Mesenteric fat pad (tissue), 1 donor: ENCODE measurements at places on chromosomes 1 and 21. TPM values are rescaled to one million over a fixed set of nuclear protein-coding genes. Genes with fewer than 3 reads are reported as not detected.

The VHLL gene
- not detected for total RNA-seq

DNA sequence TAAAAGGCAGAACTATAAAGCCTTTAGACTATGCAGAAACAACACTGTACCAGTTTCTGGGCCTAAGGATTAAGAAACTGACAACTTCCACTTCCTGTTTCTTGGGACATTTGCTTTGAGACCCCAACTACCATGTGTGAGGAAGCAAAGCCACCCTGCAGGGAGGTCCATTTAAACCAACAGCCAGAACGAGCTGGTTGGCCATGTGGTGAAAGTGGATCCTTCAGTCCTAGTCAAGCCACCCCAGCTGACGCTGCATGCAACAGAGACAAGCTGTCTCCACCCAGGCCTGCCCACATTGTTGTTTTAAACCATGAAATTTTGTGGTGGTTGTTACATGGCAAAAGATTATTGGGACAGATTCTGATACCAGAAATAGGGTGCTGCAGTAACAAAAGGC lies 31.8 kb upstream of the SLFNL1 start:
- DNase-seq, result no peak

- DNase-seq, result no peak
Observed at GRCh38 chr1:106378261-106378660, 678.2 kb upstream of the PRMT6 start.

The ALG14 gene
- 8.1 TPM for total RNA-seq

DNA sequence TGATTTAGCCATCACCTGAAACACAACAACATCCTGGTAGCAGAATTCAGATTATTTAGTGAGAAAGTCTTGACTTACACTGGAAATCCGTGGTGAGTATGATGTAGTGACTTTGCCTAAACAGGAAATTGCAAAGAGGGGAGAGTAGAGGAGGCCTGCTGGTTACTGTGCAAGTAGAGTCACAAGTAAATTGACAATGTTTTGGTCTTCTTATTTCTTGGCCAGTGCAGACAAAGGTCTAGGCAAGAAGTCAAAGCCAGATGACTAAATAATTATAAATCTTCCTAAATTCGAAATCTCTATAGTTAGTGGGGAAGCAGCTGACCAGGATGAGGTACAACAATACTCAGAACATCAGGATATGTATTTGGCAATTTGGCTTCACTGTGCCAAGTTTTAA lies 159.5 kb upstream of the KCTD3 start:
- no peak for DNase-seq

The NTRK1 gene
- 1.8 TPM for total RNA-seq

DNA sequence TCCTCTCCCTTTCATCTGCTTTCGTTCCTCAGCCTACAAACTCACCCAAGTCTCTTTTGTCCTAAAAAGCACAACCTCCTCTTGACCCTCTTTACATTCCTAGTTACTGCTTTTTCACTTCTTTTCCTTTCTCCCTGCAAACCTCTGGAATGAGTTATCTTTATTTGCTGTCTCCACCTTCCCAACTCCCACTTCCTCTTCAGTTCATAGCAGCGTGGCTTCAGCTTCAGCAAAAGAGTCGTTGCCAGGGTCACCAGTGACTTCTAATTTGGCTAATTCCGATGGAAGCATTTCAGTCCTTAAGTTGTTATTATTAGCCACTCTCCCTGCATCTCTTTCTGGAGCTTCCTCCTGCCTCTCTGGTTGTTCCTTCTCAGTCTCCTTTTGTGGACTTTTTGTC lies 6.2 kb upstream of the TMEM54 start:
- no peak for DNase-seq

GRCh38 chr1:50490640-50491039 lies 67.4 kb upstream of the DMRTA2 start:
- no peak for DNase-seq

The CHI3L1 gene
- total RNA-seq, result 346 TPM

The FCRL1 gene
- 0.32 TPM for total RNA-seq

The NCF2 gene
- 40.8 TPM for total RNA-seq

- DNase-seq, result no peak
Observed at GRCh38 chr1:246417152-246417812, 89.8 kb downstream of the SMYD3 start.

- DNase-seq, result no peak
Observed at GRCh38 chr1:232578651-232579195, 51.2 kb downstream of the SIPA1L2 start.

The LBR gene
- total RNA-seq, result 55.3 TPM

The IVNS1ABP gene
- total RNA-seq, result 139 TPM

DNA sequence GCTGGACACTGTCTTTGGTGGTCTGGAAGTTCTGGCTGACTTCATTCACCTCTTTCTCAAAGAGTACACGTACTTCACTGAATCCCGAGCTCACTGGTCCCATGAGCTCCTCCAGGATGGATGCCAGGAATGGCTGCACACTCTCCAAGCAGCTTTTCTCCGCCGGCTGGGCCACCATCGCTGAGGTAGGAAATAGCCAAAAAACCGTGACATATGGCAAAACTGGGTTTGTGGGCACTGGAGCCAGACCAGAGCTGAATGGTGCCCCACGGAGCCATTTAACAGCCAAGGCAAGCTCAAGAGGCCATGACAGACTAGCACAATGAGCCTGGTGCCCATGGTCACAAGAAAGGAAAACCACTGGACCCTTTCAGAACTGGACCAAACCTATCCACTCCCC lies 64.0 kb upstream of the EDEM3 start:
- no peak for DNase-seq

DNA sequence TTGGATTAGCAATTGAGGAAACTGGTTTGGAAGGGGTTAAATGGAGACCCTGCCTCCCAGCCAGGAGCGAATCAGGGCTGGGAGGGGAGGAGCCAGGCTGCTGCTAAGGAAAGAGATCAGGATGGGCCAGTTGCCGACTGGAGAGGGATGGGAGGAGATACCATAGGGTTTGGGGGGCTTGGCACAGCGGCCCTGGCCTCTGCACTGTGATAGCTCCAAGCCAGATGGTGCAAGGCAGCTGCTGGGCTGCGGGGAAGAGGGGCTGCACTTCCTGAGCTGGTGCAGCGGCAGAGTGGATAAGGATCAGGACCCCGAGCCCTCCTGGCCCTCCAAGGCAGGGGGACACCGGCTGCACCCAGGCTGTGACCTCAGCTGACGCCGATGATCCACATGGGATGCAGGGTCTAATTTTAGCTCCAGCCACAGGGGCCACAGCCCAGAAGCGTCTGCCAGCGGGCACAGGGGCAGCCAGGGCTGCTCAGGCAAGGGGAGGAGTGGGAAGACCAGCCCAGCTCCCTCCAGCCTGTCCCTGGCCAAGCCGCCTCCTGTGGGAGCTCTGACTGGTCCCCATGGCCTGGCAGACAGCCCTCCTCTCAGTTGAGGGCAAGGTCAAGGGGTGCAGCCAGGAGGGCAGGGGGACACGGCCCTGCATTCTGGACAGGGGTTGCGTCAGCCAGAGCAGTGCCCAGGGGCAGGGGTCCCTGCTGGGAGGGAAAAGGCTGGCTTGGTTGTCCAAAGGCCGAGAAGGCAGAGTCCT lies at the start of gene EXTL1:
TSS of gene EXTL1 (plus strand) at position 129 of the 757 bp plus-strand sequence. CDS start 872 bp downstream, outside the sequence.
- DNase-seq, result no peak

The SYCP1 gene
- total RNA-seq, result not detected

DNA sequence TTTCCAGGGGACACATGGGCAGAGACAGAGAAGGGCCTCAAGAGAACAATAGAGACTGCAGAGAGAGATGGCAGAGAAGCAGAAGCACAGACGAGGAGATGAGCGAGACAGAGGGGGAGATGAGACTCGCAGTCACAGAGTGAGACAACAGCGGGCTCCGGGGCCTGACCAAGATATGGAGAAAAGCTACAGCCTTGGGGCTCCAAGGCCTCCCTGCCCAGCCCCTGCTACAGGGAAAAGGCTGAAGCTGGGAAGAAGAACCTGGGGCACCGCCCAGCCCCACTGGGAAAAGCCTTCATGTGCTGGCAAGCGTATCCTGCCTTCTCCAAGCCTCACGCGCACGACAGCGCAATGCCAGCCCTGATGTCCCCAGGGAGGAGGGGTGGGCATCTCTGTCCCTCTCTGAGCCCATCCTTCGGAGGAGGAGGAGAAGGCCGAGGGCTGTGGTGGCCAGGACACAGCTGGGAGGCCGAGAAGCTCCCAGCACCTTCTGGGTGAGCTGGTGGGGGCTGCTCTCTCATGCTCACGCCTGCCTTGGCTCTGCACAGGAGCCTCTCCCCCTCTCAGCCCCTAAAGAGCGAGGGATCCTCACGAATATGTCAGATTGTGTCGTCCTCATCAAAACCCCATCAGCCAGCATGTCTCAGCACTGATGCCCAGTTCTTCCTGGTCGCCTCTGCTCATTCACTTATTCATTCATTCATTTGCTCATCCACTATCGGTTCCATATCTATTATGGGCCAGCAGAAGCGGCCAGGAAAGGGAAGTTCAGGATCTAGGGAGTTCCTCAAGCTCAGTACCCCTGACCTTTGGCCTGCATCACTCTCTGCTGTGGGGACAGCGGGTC lies 56.6 kb downstream of the ACOT7 start:
- DNase-seq, result no peak

- DNase-seq, result no peak
Observed at GRCh38 chr21:25862596-25862995, 127.8 kb downstream of the GABPA start.

- DNase-seq, result no peak
Observed at GRCh38 chr1:35369922-35370671, 101.6 kb downstream of the ZMYM4 start.

DNA sequence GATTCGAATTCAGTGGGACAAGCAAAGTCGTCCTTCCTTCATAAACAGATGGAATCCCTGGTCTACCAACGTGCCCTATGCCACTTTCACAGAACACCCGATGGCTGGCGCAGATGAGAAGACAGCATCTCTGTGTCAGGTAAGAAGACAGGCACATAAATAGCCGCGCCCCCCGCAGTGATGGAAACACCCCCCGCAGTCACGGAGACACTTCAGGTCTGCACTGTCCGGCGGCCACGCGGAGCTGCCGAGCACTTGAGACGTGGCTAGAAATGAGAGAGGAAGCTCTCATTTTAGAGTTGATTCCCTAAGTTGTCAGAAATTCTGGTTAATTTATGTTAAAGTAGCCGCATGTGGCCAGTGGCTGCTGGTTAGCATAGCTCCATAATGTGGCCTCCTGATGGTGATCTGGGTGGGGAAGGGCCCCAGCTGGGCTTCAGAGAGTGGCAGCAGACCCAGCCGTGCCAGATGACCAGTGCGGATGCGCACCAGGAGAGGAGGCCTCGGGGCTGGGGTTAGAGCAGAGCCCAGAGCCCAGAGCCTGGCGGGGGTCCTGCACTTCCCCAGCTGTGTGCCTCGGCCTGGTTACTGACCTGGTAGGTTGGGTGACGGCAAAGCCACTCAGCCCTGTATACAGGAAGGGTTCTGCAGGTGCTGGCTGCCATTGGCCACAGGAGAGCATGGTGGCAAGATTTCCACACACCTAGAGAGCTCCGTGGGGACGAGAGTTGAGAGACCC lies 2.9 kb downstream of the TPRG1L start:
- no peak for DNase-seq

- no peak for DNase-seq
Observed at GRCh38 chr21:36186081-36186480, 29.5 kb downstream of the DOP1B start.

- no peak for DNase-seq
Observed at GRCh38 chr21:33572350-33572749, 16.1 kb downstream of the DONSON start.

GRCh38 chr1:39173995-39174380 lies 30.5 kb upstream of the MACF1 start:
- no peak for DNase-seq

DNA sequence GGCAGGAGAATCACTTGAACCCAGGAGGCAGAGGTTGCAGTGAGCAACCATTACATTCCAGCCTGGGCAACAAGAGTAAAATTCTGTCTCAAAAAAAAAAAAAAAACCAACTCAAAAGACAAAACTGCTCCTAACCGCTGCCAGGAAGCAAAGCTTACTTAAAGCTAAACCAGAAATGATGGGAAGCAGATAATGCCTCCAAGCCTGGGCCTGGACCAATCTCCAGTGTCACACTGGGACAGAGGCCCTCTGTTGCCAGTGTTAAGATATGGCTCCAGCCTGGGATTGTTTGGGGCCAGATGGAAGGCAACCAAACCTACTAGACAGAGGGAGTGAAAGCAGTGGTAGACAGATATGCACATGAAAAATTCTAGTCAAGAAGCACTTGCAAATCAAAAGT lies 36.9 kb downstream of the NSL1 start:
- no peak for DNase-seq

The DPT gene
- total RNA-seq, result 310 TPM

GRCh38 chr1:234992065-234992464 lies 136.6 kb downstream of the TOMM20 start:
- no peak for DNase-seq

DNA sequence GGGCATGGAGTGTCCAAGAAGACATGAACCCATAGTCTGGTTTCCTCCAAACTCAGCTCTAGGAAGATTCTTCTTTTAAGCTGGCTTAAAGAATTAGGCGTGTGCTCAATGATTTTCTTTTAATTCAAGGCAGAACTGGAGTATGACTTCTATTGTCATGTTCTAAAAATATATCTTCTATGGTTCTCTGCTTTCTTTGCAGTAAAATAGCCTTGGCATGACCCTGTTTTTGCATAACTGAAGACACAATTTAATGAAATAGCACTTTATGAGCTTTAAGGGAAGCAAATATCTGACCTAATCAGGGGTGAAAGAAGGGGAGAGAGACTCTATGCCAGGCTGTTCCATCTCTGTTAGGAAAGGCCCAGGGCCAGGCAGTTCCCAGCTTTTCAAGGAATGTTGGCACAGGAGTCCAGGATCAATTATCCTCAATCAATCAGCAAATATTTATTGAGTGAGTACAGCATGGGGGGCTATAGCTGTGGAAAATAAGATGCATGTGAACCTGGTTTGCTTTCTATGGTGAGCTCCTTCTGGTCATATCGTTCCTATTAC lies 7.2 kb upstream of the CSF1 start:
- DNase-seq, result no peak

DNA sequence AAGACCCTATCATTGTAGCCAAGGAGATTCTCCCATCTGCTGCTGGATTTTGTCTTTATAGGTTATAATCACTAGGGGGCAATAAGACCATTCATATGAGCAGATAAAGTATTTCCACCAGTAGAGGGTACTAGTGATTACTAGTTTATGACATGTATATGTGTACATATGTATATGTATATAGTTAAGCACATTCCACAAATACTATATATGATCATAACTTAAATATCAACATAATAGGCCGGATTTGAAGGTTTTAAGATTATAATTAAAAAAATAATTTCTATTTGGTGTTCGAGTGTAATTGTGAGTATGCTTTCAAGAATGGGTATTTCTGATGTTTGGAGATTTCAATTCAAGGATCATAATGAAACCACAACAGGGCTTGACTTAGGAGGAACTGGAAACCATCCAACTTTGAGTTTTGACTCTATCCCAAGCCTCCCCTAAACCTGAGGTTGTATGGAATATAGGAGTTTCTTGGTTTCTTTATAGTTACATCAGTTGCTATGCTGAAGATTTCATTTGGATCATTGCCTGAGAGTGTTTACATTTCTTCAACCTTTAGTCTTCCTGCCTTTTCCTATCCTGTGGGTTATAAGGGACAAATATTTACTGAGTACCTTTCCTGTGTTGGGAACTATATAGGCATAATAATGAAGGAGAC lies 16.9 kb downstream of the TCEANC2 start:
- no peak for DNase-seq

GRCh38 chr1:15719381-15720120 lies 16.5 kb upstream of the SLC25A34 start:
- no peak for DNase-seq

GRCh38 chr1:9068981-9069325 lies 482 bp downstream of the SLC2A5 start:
- DNase-seq, result no peak

GRCh38 chr1:192430644-192431043 lies 113.9 kb downstream of the RGS21 start:
- DNase-seq, result no peak
